Activated CD8-positive, alpha-beta memory T cell treated with anti-CD3 and anti-CD28 coated beads for 48 hours (primary cell): ENCODE measurements at places on chromosomes 13 and 19.

DNA sequence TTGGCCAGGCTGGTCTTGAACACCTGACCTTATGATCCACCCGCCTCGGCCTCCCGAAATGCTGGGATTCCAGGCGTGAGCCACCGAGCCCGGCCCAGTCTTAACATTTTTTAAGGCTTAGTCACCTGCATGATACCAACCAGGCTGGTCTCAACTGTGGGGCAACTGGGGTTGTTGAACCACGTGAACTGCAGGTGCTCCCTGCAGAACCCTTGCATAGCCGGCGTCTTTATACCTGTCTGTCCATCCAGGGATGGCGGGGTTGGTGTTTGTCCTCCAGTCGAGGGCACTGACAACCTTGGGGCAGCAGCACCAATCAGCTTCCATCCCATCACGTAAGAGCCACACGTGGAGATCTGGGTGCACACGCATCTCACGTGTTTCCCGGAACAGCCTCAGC lies 24.8 kb upstream of the LILRA2 start:
- DNase-seq: no peak

DNA sequence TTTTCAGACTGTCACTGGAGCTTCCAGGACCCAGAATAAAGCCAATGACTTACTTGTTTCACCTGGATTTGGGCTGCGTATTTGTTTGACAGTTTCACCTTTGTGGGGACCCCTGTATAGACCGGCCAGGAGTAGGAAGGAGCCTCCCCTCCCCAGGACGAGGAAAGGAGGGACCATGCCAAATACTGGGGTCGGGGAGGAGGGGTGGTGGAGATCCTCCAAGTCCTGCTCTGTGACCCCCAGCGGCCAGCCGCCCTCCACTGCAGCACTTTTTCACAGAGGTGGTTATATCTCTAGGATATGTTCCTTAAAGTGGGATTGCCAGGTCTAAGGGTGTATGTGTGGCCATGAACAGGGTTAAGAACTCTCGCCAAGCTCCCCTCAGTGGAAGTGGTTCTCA lies 25.7 kb upstream of the ZNF492 start:
- no peak for DNase-seq

DNA sequence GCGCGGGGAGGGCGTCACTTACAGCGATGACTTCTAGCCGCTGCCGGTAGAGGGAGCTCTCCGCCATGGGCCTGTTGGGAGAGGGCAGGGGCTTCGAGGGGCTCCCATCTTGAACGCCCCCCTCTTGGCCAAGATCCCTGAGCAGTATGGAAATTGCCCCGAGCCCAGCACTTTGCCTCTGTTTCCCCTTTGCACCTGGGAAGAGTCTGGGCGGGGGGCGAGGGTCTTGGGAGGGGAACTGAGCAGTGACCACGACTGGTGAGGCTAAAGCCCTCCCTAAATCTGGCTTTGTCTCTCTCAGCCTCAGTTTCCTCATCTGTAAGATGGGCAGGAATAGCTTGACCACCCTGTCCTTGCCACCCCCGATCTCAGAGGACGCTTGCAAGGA lies 2.8 kb downstream of the PALM3 start:
- DNase-seq: no peak

GRCh38 chr13:98143601-98144026 lies 720 bp downstream of the FARP1 start:
- no peak for DNase-seq

- DNase-seq: no peak
These were observed 920.0 kb downstream of the UQCRFS1 start for GRCh38 chr19:28292822-28293500.
